ENCODE measurements at places on chromosomes 4 and X.

DNA sequence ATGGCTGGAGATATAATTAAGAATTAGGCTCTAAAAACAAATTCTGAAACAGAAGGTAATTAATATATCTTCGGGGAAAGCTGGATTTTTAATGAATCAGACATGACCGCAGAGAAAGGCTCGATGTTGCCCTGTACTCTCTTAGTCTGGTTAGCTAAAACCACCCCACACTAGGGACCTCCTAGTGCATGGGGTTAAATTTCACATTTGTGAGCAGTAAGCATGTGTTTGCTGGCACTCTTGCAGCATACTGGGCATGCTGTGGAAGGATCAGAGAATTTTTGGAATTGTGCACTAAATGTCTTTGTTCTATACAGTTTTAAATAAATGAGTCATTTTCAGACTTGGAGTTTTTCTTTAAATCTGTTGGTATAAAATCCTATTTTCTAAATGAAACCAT lies 475.6 kb upstream of the FTHL17 start:
- DNase-seq: no peak

DNA sequence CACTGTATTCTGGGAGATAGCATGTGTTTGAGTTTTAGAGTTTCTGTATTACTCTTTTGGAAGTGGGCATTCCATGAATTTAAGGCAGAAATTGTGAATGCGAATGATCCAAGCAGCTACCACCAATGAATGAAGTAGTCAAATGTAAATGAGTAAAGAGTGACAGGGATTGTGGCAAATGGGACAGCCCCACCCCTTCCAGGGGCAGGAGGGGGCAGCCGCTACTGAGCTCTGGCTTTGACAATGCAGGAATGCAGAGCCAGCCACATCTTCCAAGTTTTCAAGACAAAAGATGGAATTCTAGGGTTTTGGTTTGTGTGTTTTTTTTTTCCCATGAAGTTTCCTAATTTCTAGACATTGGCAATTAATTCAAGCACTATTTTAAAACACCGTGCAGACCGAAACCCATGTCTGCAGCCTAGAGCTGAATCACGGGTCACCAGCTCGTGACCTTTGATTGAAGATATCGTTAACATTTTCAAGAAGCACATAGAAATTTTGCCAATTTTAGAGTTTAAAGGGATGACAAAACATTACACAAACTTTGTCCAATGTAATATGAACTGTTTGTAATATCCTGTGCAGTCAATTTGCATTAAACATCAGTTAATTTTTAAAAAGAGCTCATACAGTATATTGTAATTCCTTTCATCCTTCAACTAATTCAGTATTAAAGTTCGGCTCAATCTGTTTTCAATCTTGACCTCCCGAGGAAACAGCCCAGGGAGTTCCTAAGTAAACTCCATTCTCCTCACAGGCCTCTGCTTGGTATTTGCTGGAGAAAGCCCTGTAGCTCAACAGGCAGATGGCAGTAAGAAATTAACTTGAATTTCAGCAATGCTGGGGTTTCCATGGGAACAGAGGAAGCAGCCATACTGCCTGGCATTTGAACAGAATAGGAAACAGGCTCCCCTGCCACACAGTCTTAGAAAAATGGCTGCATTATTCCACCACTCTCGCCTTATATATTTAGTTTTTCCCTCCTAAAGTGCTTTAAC lies 83.4 kb downstream of the UCHL1 start:
- DNase-seq: no peak

GRCh38 chrX:154515090-154515965 lies 704 bp downstream of the FAM3A start:
- no peak for DNase-seq

GRCh38 chrX:140177821-140178220 lies 212.5 kb upstream of the CXorf66 start:
- no peak for DNase-seq

DNA sequence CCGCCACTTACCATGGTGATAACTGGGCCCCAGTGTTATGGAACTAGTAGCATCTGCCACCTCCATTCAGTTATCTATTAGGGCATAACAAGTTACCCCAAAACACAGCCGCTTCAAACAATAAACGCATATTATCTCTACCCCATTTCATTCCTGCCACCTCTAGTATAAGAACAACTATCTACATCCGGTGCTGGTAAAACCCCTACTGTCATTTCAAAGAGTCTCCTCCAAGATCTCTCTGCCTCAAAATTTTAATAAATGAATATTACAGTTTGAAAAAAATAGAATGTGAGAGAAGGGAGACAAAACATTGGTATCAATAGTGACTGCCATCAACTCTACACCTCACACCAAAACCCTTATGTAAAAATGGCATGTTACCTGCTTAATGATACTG lies 35.5 kb upstream of the RBPJ start:
- DNase-seq: no peak

GRCh38 chr4:134531013-134531412 lies 329.4 kb upstream of the PABPC4L start:
- no peak for DNase-seq

GRCh38 chrX:38968344-38969216 lies 167.3 kb downstream of the MID1IP1 start:
- DNase-seq: no peak

GRCh38 chr4:98444371-98444770 lies 183.2 kb downstream of the RAP1GDS1 start:
- DNase-seq: no peak

GRCh38 chrX:5449323-5449722 lies 779.3 kb downstream of the NLGN4X start:
- no peak for DNase-seq

Measured in Kasumi-1 (cell line).